ENCODE measurements at places on chromosomes 11 and 22.

DNA sequence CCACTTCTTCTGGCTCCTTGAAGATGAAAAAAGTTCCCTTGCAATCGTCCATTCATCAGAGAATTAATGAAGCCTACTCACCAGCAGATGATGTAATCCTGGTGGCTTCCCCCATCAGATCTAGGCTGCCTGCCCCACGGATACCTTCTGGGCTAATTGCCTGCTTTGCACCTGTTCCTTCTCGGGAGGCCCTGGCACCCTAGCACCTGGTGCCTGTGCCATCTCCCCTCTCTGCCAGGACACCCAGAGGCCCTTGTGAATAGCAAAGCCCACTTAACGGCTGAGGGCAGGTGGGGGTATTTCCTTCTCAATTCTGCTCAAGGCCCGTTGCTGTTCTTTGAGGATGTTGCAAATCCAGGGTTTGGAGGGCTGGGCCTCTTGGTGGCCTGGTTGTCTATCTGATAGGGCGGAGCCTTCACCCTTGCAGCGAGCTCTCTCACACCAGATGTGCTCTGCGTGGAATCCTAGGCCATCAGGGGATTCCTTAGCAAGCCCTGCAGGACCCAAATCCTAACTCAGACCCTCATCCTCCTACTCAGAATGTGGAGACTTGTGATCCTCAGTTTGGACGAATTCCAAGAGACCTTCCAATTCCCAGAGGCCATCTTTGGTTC is at the start of gene LMO2:
LMO2 (minus strand) TSS at position 363 of the 614 bp plus-strand sequence. CDS start 22,360 bp downstream, outside the sequence.
- DNase-seq, result peak; percentile 54

DNA sequence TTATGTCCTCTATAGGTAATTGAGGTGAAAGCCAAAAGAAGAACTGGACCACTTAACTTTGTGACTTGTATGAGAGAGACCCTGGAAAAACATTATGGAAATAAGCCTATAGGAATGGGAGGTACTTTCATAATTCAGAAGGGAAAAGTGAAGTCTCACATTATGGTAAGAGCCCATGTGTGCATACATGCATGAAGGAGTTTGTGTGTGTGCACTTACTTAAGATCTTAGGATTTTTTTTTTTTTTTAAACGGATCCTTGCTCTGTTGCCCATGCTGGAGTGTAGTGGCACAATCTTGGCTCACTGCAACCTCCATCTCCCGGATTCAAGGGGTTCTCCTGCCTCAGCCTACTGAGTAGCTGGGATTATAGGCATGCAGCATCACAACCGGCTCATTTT is 15.8 kb downstream of the C11orf54 start:
- no peak for DNase-seq

- no peak for DNase-seq
Observed at GRCh38 chr22:38298312-38299005, 18.8 kb downstream of the CSNK1E start.

GRCh38 chr11:13229711-13230318 is 47.8 kb upstream of the BMAL1 start:
- no peak for DNase-seq

DNA sequence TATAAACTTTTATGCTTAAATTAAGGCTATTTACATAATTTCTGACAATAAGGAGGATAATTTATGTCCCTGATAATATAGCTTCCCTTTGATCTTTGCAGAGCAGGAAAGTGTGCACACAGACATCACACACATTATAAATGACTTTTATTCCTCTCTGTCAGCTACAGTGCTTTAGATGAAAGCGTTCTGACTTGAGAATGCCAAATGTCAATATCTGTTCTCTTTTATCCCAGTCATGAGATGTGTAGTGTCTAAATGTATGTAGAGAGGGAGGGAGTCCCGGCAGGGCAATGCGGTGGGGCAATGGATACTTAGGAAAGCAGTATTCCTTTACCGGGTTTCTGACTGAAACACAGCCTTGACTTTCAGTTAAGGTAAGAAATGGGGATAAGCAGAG is 225.4 kb upstream of the CHORDC1 start:
- no peak for DNase-seq

- no peak for DNase-seq
Observed at GRCh38 chr22:23537416-23537815, 42.7 kb downstream of the IGLL1 start.

DNA sequence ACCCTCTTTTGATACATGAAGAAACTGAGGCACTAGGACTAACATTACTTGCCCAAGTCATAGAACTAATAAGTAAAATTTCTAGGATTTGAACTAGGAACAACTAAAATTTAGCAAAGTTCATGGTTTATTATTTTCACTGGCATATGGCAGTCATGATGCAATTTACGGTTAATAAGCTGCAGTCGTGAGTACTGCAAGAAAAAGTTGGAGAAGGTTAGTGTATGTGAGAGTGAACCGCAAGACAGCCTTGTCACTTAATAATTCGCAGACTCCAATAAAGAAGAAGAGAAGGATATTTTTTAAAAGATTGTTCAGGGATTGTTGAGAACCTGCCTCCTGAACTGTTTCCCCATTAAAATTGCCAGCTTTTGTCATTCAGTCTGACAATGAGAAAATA is 663.4 kb upstream of the TENM4 start:
- DNase-seq, result no peak

GRCh38 chr11:121389651-121390050 is 62.5 kb upstream of the SORL1 start:
- DNase-seq, result no peak

DNA sequence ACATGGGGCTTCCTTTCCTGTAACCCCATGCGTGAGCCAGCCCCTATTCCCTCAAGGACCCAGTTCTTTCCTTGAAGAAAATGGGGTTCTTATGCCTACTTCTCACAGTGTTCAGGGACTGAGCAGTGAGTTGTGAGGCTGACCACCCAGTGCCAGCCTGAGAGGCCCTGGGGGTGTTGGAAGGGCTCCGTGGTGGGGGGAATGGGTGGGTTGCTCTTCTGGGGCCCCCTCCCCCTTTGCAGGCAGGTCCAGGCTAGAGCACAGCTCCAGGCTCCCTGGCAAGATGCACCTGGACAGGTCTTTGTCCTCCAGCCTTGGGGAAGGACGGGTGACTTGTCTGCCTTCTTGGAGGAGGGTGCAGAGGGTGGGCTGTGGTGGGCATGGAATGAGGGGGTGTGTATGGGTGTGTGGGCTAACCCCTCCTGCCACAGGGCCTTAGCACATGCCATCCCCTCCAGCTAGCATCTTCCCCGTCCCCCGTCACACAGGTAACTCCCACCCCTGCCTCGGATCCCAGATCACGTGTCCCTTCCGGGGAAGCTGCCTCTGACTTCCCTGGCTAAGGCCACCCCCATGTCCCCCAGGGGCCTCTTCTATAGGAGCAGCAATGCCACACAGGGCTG is 64.6 kb downstream of the MYEOV start:
- no peak for DNase-seq

DNA sequence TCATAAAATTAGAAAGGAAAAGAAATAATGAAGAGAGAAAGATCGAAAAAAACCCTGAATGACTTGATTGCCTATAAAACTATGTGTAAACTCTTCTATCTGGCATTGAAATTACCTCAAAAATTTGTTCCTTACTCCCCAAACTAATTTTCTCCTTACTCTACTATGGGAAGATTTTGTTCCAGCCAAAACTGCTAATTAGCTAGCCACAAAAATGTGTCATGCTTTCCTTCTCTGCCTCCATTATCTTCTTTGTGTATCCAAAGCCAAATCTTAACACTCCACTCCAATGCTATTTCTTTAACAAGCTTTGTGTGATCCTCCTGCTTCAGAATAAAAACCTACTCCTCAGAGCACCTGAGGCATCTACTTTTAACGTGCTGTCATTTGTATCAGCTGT is 831.2 kb downstream of the METTL15 start:
- DNase-seq, result no peak

DNA sequence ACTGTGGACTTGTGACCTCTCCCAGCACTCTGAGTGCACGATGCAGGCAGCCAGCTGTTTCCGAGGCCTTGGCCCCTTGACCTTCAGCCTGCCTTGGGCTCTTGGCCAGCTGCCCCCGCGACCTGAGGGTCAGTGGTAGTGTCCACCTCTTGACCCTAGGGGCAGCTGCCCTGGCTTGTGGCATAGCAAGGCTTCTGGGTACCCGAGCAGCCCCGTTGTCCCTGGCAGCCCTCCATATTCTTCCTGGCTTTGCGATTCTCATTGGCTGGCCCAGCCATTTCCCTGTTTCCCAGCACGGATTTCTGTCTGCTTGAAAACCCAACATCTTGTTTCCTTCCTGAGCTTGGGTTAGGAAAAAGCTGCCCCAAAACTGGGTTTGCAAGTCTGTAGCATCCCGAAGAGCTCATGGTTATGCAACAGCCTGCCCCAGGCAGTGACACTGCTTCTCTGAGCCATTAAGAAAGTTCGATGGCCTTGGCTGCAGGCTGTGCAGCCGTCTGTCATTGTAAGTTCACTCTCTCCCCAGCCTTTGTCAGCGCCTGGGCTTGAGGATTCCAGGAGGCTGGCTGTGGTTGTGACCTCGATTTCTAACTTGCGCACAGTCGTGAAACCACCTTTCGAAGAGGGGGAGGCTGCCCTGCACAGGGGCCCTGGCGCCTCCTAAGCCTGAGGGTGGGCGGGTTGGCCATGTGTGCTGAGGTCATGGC is 48.8 kb downstream of the FBLN1 start:
- DNase-seq, result no peak

GRCh38 chr11:114401311-114401710 is 845 bp downstream of the RBM7 start:
- no peak for DNase-seq

DNA sequence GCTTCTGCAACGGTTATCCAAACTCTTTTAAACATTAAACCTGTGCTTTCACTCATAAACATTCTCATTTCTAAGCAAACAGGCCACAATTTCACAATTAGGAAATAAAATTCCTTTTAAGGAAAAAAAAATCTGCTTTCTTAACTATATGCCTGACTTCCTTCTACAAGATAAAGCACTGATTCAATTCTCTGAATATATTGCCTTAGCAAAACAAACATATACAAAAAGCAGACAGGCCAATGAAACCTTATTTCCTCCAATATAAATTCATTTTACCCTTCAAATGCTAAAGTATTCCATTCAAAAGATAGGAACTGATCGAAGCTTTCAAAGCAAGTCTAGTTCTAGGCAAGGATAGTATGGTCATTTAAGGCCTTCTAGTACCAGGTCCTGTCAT is 76.7 kb downstream of the PHF21A start:
- no peak for DNase-seq

- DNase-seq, result no peak
Observed at GRCh38 chr11:5643585-5643984, 18.8 kb downstream of the TRIM34 start.

DNA sequence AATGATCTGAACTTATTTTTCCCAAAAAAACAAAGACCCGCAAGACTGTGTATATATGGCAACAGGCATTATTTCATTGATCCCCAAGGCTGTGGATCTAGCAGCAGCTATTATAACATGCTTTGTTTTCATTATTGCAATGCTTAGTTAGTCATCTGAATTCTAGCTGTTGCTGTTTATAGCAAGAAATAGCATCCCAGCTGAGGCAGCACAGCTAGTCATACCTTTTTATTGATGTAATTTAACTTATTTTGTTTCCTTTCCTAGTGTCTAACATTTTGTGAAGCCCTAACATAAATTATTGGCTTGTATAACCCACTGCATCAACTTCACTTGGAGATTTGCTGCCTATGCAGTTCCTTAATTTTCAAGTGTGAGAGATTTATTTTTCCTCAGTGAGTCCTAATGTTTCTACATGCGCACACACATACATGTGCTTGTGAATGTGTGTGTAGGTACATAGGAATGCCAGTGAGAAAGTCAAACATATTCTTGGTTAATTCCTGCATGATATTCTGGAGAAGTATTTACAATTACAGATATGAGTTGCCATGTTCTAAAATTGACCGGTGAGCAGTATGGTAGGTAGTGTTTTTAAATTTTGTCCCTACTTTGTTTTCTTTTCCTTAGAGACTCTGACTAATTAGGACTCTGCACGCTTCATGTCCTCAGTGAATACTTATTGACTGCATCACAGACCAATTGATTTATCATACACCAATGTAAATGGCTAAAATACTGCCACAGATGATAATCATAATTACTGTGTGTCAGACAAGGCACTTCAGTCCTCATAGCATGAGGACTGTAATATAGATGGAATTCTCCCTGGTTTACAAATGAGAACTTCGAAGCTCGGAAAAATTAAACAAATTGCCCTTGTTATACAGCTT is 119.3 kb downstream of the WNT11 start:
- DNase-seq, result no peak

DNA sequence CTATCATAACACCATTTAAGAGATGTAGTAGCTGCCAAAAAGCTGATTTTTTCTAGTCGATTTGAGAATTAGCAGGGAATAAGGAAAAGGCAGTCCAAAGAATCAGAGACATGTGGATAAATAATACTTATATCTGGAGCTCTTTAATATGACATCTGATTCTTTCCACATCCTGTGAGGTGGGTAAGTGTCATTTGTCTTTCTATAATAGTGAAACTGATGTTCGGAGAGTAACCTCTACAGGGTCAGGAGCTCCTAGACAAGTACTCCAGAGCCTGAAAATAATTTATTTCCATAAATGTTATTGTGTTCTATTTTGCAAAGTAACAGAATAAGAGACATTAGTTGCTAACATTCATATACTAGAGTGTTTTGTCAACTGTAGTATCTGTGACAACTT is 367.6 kb downstream of the DYNC2H1 start:
- no peak for DNase-seq

GRCh38 chr11:71284525-71285092 is 32.2 kb upstream of the SHANK2 start:
- no peak for DNase-seq

- no peak for DNase-seq
Observed at GRCh38 chr22:35601743-35602615, 15.2 kb downstream of the MB start.

DNA sequence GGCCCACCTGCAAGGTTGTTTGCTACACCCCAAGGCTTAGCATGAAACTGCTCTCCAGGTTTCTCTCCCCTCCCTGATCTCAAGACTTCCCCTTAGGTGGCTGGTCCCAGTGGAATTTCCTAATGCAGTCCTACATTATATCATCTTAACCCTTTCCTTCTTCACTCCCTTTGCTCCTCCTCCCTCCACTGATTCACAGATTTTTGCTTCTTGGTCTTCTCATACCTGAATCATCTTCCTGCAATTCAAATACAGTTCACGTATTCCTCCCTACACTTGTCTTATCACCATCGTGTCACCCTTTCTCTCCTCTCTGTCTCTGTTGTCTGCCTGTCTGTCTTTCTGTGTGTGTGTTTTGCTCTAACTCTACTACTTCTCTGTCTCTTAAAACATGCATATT is 17.0 kb downstream of the MMP10 start:
- DNase-seq, result no peak

GRCh38 chr11:123197711-123198110 is 2.7 kb upstream of the CLMP start:
- peak; percentile 69 for DNase-seq

GRCh38 chr11:65658174-65659021 is 4.3 kb downstream of the RELA start:
- no peak for DNase-seq

GRCh38 chr11:133921026-133921425 is 35.7 kb downstream of the IGSF9B start:
- DNase-seq, result no peak

DNA sequence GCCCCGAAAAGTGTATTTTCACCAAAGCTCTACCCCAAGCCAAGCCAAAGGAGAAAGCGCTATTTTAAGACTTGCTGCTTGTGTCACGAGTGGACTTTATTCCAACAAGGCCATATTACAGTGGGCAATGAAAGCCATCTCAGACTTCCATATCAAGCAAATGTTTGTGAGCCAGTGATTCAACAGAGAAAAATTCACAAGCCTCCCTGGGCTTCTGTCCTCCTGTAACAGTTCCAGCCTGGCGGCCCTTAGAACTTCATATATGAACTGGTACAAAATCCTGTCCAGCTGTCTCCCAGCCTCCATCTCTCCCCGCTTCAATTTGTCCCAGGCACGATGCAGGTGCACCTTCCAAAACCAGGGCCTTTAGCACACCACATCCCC is 11.2 kb downstream of the LARGE1 start:
- DNase-seq, result no peak

- DNase-seq, result no peak
Observed at GRCh38 chr11:118117790-118118601, 31.2 kb upstream of the SMIM35 start.
